ENCODE measurements at places on chromosomes 16 and 17.

- no peak for DNase-seq
Measured at GRCh38 chr16:914440-914839, 56.3 kb downstream of the LMF1 start.

- no peak for DNase-seq
Measured at GRCh38 chr17:76036497-76037261, 9.6 kb upstream of the EVPL start.

GRCh38 chr16:63653044-63653839, 1468.6 kb downstream of the CDH11 start:
- DNase-seq: no peak

GRCh38 chr16:61432421-61432820, 603.8 kb downstream of the CDH8 start:
- no peak for DNase-seq

DNA sequence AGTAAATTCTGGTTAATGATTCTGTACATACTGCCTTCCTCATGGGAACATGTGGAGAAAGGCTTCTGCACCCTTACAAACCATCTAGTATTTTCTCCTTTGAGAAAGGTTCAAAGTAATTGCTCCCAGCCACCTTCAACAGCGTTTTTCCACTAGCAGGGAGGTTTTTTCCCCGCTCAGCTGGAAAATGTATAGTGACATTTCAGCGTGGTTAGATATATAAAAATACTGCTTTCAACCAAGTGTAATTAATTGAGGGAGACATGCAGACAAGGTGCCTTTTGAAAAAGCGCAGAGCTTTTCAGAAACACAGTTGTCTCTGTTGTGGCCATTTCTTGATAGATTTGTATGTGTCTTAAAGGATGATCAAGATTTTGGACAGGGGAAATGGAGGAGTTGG, 5.1 kb downstream of the BMERB1 start:
- DNase-seq: no peak

GRCh38 chr16:84948851-84949610, 62.3 kb downstream of the ZDHHC7 start:
- no peak for DNase-seq

DNA sequence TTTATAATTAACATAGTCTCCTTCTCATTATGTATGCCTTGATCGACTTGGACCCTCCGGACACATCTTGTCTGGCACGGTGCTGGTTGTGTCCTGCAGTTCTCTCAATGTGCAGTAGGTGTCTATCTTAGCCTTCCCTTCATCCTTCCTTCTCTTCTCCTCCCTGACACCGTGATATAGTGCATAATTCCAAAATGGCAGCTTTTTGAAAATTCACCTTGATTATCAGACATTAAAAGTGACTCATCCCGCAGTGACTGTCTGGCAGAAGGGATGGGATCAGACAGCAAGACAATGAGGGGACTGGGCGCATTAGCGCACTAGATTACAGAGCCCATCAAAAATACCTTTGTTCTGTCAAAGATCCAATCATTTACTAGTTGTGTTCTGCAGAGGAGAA, 70.0 kb upstream of the PMFBP1 start:
- DNase-seq: no peak

- DNase-seq: no peak
Measured at GRCh38 chr16:80804056-80804525, 307 bp downstream of the CDYL2 start.

- peak; percentile 94 for DNase-seq
Measured at GRCh38 chr17:2392252-2393173, 8.3 kb downstream of the MNT start.

GRCh38 chr16:85498607-85499006, 114.5 kb upstream of the GSE1 start:
- DNase-seq: no peak

GRCh38 chr17:81339534-81340296, 44.6 kb upstream of the SLC38A10 start:
- no peak for DNase-seq

DNA sequence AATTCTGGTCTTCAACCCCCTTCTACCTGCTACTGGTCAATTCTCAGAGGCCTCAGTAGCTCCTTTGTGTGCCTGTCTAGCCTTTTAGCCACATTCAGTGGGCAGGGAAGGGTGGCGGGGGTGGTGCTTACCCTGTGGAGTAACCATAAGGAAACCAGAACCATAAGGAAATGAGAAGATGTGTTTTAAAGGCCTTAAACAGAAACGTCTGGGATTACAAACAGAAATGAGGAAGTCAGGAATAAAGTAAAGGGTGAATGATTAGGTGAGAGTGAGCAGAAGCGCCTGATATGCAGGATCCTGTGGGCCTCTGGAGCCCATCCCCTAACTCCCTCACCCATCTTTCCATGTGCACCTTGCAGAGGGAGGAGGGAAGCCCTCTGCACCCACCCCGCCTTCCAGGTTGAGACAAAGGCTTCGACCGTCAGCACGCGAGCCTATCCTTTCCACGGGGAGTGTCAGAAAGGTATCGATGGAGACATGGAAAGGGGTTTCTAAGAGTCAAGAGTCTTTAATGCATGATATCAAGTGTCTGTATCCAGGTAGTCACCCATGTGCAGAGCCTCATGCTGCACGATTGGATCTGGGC, 20.4 kb downstream of the KIAA0513 start:
- DNase-seq: no peak

GRCh38 chr16:49838441-49839016, 17.4 kb downstream of the ZNF423 start:
- DNase-seq: no peak

GRCh38 chr16:51816929-51817328, 665.9 kb upstream of the SALL1 start:
- DNase-seq: no peak

GRCh38 chr17:75783069-75783783, 1.4 kb upstream of the UNK start:
- no peak for DNase-seq

DNA sequence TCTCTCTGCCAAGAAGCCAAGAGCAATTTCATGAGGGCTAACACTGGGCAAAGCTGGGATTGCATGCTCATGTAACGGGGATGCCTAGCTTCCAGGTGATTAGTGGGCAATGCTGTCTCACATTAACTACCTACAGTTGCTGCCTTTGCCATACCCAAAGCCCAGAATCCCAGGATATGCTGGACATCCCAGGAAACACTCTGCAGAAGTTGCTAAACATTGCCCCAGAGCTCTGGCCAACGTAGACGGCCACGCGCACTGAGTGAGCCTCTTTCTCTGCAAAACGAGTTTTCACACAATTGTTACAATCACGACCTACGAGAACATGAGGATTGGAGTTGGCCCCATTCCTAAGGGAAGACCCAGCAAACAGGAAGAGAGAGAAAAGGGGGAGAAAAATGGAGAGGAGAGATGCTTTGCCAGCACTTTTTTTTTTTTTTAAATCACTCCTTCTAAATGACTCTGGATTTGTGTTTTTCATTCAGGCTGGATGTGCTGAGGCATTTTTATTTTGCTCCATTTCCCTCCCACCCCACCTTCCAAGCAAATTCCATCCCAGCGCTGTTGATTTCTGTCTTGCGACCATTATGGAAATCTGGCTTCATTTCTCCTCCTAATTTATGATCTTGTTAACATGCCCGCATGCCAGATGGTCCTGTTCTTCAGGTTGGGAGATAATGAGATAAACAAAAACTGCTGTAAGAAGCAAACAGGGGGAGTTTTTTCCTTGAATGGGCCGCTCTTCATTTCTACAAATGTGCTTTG, 112.8 kb upstream of the DNAH9 start:
- no peak for DNase-seq

DNA sequence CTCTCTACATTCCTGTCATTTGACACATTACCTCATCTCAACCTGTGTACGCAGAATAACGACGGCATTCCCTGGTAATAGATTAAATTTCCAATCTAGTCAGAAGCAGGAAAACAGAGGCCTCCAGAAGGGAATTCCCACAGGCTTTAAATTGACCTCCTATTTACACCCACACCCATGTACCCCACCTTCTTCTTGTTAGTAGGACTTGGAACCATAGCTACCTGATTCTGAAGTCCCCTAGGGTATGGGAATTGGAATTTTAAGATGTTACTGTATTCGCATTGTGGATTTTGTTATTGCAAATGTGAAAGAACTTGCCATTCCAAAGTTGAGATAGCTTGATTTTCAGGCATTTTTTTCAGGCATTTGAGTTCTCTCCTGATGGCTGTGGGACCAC, 377.5 kb upstream of the DYNLRB2 start:
- DNase-seq: no peak

DNA sequence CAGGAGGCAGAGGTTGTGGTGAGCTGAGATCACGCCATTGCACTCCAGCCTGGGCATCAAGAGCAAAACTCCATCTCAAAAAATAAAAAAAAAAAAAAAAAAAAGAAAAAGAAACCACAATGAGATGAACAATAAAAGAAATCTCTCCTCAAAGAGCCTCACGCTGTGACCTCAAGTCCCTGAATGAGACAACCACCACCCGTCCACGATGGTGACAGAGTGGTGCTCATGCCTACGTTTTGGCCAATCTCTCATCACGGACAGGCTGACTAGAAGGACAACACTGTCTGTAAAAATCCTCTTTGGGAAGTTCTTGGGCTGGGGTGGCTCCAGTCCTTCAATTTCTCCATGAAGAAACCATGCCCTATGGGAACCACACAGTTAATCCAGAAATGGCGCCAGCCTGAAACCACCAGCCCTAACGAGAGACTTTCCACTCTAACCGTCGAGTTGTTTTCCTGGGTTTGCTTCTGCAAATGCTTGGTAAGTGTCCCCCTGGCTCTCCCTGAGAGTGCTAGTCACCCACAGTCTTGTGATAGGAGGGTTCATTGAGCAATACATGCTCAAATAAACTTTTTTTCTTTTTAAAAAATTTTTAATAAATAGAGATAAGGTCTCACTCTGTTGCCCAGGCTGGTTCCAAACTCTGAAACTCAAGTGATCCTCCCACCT, 15.0 kb upstream of the PRSS27 start:
- DNase-seq: no peak

- DNase-seq: no peak
Measured at GRCh38 chr17:63579633-63580032, 21.1 kb upstream of the TACO1 start.

- no peak for DNase-seq
Measured at GRCh38 chr16:49558451-49558850, 184.8 kb downstream of the C16orf78 start.

DNA sequence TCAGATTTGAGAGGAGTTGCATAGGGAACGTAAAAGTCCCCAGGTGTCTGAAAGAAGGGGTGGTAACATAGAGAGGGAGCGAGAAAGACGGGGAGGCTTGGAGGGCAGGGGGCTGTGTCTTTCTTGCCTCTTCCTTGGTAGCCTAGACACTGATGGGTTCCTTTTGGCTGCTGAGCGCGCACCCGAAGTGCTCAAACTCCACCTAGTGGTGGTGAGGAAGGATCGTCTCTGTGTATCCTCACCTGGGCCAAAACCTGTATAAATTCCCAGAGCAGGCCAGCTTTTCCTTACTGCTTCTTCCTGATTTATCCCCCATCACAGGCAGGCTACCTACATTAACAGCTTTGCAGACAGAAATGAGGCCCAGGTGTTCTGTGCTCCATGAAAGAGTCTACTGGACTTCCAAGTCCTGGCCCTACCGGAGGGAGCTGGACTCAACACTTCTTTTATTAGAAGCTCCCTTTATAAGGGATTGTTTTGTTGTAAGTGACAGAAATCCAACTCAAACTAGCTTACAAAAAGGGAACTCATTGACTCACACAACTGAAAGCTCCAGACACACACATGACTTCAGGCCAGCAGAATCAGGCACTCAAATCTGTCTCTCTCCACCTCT, 5.5 kb upstream of the SLC25A35 start:
- peak; percentile 40 for DNase-seq

DNA sequence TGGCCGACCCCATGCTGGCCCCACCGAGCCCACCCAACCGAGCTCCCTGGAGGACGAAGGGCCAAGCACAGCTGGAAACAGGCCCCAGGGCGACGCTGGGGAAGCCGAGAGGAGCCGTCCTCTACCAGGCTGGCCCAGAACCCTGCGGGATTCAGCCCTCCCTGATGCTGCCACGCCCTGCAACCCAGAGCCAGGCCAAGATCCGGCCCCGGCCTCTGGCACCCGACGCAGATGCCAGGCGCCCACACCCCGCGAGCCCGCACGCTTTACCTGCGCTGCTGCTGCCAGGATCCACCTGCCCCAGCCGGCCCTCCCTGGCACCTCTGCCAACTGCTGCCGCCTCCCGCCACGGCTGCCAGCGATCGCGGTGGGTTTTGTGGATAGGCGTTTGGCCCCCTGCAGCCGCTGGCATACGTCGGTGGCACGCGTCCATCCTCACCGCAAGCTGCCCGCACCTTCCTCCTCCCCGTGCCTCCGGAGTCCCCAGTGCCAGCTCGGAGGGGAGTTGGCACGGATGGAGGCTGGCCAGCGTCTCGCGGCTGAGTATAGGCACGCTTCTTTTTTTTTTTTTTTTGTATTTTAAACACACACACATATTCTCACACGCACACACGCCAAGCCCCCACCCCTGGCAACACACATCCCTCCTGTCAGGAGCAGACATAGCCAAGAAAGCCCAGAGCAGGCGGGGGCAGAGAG, 41.3 kb upstream of the ACSF3 start:
- no peak for DNase-seq

- DNase-seq: peak; percentile 52
Measured at GRCh38 chr17:38701504-38702165, 3.4 kb upstream of the MLLT6 start.

GRCh38 chr16:30532285-30533145, 2.1 kb downstream of the ZNF747 start:
- no peak for DNase-seq

- no peak for DNase-seq
Measured at GRCh38 chr17:65515959-65516948, 45.2 kb downstream of the AXIN2 start.

GRCh38 chr16:85819771-85820170, 20.3 kb downstream of the COX4I1 start:
- DNase-seq: no peak

All from effector CD8-positive, alpha-beta T cell (primary cell).